ENCODE measurements at places on chromosomes 1 and 21.

- DNase-seq: peak; percentile 60
Measured at GRCh38 chr21:43287111-43287760, 118.4 kb downstream of the CRYAA start.

DNA sequence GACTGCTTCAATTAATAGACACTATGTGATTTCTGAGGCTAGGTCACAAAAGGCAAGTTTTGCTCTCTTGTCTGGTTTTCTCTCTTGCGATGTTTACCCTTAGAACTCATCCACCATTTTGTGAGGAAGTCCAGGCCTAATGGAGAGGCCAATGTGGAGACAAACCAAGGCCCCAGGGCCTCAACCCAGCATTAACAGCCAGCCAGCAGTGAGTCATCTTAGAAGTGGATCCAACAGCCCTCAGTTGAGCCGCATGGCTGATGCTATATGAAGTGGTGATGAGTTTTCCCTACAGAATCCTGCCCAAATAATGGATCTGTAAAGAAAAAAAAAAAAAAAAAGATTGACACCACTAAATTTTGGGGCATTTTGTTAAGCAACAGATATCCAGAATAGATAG lies 95.1 kb downstream of the DNTTIP2 start:
- no peak for DNase-seq

DNA sequence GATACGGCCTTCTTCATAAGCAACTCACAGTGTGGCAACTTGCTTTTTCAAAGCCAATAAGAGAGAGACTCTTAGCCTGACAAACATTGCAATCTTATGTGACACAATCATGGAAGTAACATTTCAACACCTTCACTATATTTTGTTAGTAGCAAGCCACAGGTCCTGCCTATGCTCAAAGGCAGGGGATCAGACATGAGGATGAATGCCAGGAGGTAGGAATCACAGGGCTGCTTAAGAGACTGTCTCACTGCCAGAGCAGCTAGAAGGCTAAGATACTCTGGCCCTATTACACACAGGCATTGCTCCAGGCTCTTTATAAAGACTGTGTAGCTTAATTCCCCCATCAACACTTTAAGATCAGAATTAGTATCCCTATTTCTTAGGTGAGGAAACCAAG lies 236.2 kb upstream of the KAZN start:
- no peak for DNase-seq

DNA sequence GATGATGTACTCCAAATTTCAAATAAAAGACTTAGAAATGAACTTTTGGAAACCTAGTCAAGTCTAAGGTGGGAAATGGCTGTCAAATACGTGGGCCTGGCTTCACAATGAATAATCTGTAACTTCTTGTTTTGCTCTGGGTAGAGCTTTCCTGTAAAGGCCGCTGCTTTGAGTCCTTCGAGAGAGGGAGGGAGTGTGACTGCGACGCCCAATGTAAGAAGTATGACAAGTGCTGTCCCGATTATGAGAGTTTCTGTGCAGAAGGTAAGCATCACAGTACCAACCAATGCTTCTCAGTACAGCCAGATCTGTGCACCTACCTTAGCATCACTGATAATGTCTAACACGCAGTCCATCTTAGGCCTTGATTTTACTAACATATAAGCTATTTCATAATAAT lies 73.6 kb downstream of the TPR start:
- DNase-seq: no peak

DNA sequence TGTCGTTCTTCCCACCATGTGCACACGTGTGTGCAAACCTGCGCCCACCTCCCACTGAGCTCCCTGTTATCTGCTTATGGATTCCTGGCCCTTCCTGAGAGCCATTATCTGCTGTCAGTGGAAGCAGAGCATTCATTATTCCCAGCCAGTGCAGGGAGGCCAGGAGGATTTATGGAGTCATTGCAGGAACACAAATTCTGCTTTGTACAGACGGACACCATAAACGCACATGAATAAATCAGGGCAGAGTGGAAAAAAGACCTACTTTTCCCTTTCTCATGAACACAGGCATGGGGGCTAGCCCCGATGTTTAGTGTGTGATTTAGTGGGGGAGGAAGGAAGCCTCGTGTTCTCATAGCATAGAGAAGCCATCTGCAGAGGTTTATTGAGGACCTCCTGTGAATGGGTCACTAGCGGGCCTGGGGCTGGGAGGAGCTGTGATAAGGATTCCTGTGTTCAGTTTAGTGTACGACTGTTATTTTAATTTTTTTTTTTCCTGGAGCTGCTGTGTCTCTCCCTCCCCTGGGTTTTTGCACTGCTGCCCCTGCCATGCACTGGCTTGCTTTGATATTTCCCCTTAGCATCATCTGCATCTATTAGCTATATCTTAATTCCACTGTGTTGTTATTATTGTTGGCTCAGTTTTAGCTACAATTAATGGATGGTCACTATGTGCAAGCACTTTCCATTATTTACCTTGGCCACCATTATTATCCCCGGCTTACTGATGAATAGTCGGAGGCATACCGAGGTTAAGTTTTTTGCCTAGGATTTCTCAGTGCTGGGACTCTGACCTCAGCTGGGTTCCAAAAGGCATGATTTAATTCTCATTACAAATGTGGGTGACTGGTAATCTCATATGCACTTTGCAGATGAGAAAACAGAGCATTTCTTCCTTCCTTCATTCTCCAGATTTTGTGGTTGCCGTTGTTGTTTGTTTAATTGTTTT lies 33.0 kb downstream of the HUNK start:
- DNase-seq: no peak

DNA sequence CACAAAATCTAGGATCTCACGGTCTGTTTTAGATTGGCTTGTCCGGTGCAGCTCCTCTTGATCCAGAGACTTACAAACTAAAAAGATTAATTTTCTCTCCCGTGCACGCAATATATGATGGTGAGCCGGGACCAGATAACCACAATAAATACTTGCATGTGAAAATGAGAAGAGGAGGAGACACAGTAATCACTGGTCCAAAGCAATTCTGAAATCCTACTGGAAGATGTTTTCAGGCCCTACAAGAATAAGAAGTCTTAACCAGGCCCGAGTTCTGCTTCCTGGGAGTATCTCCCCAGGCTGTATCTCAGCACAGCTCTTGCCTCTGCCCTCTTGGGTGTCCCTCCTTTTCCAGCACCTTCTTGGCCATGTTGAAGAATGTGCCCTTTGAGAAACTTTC lies 1.0 kb upstream of the WDR4 start:
- no peak for DNase-seq

GRCh38 chr21:44845418-44846223 lies 27.8 kb upstream of the SUMO3 start:
- DNase-seq: peak; percentile 68

GRCh38 chr21:46489800-46490199 lies 31.1 kb downstream of the DIP2A start:
- no peak for DNase-seq

- no peak for DNase-seq
Measured at GRCh38 chr1:172456344-172456769, 12.5 kb upstream of the PIGC start.

DNA sequence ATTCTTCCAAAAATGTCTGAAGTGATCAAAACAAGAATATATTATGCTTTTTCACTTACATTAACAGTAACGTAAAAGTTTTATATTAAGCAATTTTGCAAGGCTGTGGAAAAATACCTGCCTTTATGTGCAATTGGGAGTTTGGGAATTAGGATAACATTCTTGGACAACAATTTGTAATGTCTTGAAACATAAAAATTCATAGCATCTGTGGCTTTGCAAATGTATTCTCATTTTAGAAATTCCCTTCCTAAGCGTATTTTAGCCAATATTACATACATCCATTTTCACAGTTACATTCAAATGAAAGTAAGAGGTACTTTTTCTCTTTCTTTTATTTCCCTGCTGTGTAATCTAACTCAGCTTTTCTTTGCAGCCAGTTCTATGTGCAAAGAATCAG lies 13.4 kb upstream of the CFH start:
- DNase-seq: no peak

- peak; percentile 40 for DNase-seq
Measured at GRCh38 chr1:161725908-161726472, 4.6 kb downstream of the FCRLB start.

DNA sequence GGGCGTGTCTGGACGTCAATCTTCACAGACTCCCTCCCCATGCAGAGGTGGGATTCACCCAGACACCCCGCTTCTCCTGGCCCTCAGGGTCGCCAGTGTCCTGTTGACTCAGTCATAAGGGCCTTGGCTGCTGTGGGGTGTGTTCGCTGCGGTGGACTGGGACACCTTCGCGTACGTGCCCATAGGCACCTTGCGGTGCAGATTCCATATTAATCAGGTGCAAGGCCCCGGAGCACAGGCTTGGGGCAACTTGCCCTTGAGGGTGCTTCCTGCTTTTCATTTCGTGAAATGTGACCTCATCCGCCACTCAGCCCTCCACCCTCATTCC lies 398 bp upstream of the SLC30A10 start:
- DNase-seq: no peak

GRCh38 chr1:32989160-32990050 lies 24.8 kb upstream of the RNF19B start:
- DNase-seq: peak; percentile 56

- no peak for DNase-seq
Measured at GRCh38 chr1:227265891-227266290, 52.4 kb downstream of the CDC42BPA start.

- DNase-seq: no peak
Measured at GRCh38 chr1:30715886-30716285, 7.5 kb downstream of the MATN1 start.

DNA sequence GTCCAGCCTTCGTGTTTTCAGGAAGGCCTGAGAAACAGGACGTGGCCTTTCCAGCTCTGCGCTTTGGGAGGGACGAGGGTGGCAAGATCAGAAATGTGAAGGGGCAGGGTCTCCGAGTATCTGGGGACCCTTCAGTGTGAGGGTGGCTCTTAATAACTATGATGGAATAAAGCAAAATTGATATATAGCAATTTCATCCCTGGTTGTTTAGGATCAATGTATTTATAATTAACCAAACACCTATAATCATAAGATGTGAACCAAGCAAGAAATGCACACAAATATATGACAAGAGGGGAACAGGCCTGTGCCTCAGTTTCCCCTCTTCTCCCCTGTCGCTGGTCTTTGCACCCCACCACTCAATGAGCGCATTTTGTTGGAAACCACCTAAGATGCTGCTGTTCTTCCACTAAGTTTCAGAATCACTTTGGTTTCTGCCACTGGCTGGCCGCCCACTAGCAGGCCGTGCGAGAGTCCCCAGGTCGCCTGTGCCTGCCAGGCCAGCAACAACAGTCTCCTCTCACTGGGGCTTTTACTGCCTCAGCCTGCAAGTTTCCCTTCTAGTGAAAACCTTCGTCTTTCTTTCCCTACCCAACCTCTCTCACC lies 36.6 kb downstream of the UBASH3A start:
- DNase-seq: peak; percentile 4

GRCh38 chr1:157407917-157408525 lies 144.3 kb downstream of the FCRL5 start:
- DNase-seq: no peak

DNA sequence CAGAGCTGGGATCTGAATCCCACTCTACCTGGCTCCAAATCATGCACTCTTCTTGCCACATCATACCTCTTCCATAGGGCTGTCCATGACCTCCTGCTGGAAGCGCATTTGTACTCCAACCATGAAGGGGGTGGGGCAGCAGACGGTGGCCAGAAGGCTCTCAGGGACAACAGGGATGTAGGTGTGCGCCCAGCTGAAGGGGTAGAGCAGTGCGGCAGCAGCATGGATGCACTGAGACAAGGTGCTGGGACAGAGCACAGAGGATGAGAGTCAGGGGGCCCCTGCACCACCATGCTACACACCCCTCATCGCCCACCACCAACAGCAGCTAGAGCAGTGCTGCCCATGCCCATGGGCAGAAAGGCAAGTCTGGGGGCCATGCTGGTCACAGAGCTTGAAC lies 8.4 kb downstream of the DENND2D start:
- no peak for DNase-seq

- no peak for DNase-seq
Measured at GRCh38 chr1:43868741-43869067, 64.9 kb upstream of the ARTN start.

GRCh38 chr1:59767119-59767518 lies 47.6 kb upstream of the HOOK1 start:
- DNase-seq: no peak

DNA sequence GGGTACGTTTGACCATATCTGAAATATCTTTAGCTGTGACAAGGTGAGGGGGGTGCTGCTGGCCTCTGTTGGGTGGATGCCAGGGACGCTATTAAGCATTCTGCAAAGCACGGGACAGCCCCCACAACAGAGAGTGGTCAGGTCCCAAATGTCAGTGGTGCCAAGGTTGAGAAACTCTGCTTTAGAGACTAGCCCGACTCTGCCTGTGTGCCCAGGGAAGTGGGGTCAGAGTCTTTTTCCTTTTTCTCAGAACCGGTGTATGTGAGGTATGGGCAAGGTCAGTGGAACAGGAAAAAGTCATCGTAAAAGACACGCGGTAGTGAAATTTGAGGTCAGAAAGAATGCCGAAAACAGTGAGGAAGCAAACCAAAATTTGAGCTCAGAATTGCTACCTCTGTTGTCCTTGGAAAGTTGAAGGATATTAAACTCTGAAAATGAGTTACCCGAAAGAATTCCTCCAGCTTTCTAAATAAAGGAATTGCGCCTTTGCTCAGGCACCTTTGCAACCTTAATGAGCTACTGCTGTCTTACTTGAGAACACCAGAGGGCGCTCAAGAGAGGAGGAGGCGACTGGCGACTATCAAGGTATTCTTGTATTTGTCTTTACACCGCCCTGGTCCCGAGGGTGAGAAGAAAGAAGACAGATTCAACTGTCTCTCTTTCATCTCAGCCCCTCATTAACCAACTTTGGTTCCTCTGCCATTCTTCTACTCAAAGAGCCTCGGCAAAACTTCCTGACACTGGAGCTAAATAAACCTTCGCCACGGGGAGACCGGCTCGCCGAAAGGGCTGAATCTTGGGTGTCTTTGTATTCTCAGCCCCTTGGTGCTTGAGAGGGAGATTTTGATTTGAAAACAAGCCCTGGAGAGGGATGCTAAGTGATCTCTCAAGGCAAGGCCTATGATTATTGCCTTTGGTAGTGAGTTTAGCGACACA lies 85.4 kb upstream of the OLIG2 start:
- peak; percentile 41 for DNase-seq

- no peak for DNase-seq
Measured at GRCh38 chr1:209714338-209714737, 9.7 kb downstream of the HSD11B1 start.

DNA sequence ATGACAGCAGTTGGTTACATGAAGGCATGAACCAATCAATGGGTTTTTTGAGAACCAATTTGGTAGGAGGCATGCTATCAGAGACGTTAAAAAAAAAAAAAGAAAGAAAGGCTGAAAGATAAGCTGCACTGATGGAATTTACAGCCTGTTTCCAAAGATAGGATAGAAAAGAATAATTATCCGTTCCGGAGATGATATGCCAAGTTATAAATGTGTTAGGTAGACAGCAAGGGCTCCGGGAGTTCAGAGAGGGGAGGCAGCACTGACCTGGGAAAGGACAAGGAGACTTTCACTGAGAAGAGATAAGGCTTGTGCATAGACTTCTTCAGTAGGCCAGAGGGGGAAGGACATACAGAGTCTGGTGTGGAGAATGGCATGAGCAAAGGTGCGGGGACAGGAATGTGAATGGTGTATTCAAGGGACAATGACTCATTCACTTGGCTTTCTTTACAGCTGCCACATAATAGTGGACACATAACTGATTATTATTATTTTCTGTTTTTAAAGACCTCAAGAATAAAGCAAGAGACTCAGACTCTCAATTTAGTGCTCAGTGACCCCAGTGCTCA lies 24.8 kb upstream of the ACBD6 start:
- DNase-seq: no peak

All from transverse colon (tissue), 4 donors.